ENCODE measurements at places on chromosomes 2 and 18. TPM values are rescaled to one million over a fixed set of nuclear protein-coding genes. Genes with fewer than 3 reads are reported as not detected.

DNA sequence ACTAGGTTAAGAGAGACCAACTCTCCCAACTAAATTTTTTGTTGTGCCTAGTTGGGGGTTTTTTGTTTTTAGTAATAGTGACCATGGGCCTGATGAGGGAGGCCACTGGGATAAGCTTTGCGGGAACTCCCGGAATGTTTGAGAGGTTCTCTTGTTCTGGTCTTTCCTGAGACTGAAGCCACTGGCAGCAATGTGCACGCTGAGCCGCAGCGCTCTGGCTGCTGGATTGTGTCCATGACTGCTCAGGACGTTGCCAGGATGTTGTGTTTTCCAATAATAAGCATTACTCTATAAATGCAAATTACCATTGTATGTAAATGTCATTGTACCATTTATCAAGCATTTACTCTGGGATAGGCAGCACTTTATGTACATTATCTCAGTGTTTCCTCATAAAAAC lies 126.1 kb downstream of the GALNT1 start:
- H3K27ac ChIP-seq = no peak overlapping the region
- DNase-seq = no peak
- no peak overlapping the region for H3K4me3 ChIP-seq
- no peaks in the 10 kb centered on the region for H3K36me3 ChIP-seq

GRCh38 chr2:98269274-98269673 lies 77.0 kb upstream of the CNGA3 start:
- no peak overlapping the region for H3K4me3 ChIP-seq
- no peaks in the 10 kb centered on the region for H3K4me1 ChIP-seq
- peak overlapping the region; percentile 37 for H3K27ac ChIP-seq
- no peak for DNase-seq
- H3K27me3 ChIP-seq = no peaks in the 10 kb centered on the region

GRCh38 chr18:24937639-24938275 lies 414.2 kb downstream of the ZNF521 start:
- H3K27ac ChIP-seq = peak overlapping the region; percentile 38
- no peak overlapping the region for H3K4me3 ChIP-seq
- H3K36me3 ChIP-seq = no peaks in the 10 kb centered on the region
- peaks cover 10% of the 10 kb centered on the region for H3K4me1 ChIP-seq

- no peak for DNase-seq
- no peaks in the 10 kb centered on the region for H3K27me3 ChIP-seq
- no peaks in the 10 kb centered on the region for H3K4me1 ChIP-seq
- no peak overlapping the region for H3K27ac ChIP-seq
- no peaks in the 10 kb centered on the region for H3K36me3 ChIP-seq
These were observed 26.1 kb downstream of the SLC39A10 start for GRCh38 chr2:195683174-195683573.

GRCh38 chr2:27792759-27793158 lies 21.2 kb downstream of the MRPL33 start:
- no peak overlapping the region for H3K4me3 ChIP-seq
- H3K27me3 ChIP-seq = no peaks in the 10 kb centered on the region
- no peak for DNase-seq

DNA sequence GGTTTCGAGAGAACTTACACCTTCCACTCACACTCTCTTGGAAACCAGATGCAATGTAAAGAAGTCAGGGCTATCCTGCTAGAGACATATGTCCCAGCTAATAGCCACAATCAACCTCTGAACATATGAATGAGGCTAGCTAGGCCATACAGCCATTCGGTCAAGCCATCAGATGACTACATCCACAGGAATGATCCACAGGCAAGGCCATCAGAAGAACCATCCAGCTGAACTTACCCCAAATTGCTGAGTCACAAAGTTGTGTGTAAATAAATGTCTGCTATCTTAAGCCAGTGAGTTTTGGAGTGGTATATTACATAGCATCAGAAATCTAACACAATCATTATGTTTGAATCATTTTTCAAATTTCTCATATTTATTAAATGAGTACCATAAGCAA lies 5.2 kb upstream of the SPAST start:
- no peak overlapping the region for H3K27ac ChIP-seq
- H3K27me3 ChIP-seq = no peaks in the 10 kb centered on the region
- H3K36me3 ChIP-seq = no peaks in the 10 kb centered on the region
- H3K4me3 ChIP-seq = no peak overlapping the region
- no peak for DNase-seq

DNA sequence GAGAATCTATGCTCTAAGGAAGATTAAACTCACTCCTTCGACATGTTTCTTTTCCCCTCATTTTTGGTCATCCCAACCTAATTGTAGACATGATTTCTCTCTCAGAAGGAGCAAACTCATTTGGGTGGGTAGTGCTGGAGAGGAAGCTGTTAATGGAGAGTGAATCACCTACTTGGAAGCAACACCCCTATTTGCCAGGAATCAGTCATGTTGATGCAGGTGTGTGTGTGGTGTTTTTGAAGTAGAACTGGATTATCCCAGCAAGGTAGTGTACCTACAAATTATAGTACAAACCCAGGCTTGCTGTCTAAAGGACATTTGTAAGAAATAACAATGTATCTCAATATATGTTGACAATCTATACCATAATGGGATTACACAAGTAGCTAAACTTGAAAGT lies 186.4 kb downstream of the EPHA4 start:
- H3K27me3 ChIP-seq = no peaks in the 10 kb centered on the region
- no peak for DNase-seq
- H3K27ac ChIP-seq = no peak overlapping the region
- no peaks in the 10 kb centered on the region for H3K4me1 ChIP-seq

- no peak overlapping the region for H3K27ac ChIP-seq
- no peak overlapping the region for H3K4me3 ChIP-seq
- H3K27me3 ChIP-seq = no peaks in the 10 kb centered on the region
- no peaks in the 10 kb centered on the region for H3K36me3 ChIP-seq
These were observed 59.9 kb downstream of the MYOM1 start for GRCh38 chr18:3159830-3160229.

DNA sequence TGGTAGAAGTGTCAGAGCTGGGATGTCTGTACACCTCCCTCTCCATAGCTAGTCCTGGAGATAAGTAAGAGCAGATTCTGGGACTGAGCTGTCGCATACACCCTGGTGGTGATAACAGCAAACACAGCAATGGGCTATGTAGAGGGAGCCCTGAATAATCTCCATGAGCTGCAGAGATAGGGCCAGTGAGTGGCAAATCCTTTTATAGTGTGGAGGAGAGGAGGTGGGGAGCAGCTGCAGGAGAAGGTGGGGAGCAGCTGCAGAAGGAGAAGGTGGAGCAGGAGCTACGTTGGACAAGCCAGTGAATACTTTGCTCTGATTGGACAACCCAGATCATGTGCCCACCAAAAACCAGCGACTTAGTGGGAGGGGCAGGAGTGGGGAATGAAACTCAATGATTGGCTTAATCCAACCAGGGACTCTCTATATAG lies 85.5 kb downstream of the TMEM247 start:
- no peaks in the 10 kb centered on the region for H3K36me3 ChIP-seq
- H3K4me3 ChIP-seq = no peak overlapping the region
- H3K27ac ChIP-seq = no peak overlapping the region
- peaks cover 12% of the 10 kb centered on the region for H3K4me1 ChIP-seq
- no peaks in the 10 kb centered on the region for H3K27me3 ChIP-seq
- DNase-seq = no peak

GRCh38 chr2:39334529-39334928 lies 90.8 kb upstream of the CDKL4 start:
- H3K4me3 ChIP-seq = no peak overlapping the region
- H3K36me3 ChIP-seq = no peaks in the 10 kb centered on the region
- H3K27ac ChIP-seq = no peak overlapping the region
- H3K27me3 ChIP-seq = no peaks in the 10 kb centered on the region
- DNase-seq = no peak
- H3K4me1 ChIP-seq = no peaks in the 10 kb centered on the region

DNA sequence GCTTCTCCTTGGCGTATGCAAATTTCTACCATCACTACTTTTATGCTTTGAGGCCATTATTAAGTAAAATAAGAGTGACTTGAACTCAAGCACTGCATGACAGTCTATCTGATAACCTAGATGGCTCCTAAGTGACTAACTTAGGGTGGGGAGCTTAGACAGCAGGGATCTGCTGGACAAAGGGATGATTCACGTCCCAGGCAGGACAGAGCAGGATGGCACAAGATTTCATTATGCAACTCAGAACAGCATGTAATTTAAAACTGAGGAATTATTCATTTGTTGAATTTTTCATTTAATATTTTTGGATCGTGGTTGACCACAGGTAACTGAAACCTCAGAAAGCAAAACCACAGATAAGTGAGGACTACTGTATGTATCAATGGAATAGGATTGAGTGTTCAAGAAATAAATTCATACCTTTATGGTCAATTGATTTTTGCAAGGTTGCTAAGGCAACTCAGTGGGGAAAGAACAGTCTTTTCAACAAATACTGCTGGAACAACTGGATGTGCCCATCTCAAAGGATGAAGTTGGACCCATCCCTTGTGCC lies 115.3 kb downstream of the MBD2 start:
- no peak overlapping the region for H3K27ac ChIP-seq
- H3K27me3 ChIP-seq = no peaks in the 10 kb centered on the region
- no peak for DNase-seq
- no peak overlapping the region for H3K4me3 ChIP-seq

DNA sequence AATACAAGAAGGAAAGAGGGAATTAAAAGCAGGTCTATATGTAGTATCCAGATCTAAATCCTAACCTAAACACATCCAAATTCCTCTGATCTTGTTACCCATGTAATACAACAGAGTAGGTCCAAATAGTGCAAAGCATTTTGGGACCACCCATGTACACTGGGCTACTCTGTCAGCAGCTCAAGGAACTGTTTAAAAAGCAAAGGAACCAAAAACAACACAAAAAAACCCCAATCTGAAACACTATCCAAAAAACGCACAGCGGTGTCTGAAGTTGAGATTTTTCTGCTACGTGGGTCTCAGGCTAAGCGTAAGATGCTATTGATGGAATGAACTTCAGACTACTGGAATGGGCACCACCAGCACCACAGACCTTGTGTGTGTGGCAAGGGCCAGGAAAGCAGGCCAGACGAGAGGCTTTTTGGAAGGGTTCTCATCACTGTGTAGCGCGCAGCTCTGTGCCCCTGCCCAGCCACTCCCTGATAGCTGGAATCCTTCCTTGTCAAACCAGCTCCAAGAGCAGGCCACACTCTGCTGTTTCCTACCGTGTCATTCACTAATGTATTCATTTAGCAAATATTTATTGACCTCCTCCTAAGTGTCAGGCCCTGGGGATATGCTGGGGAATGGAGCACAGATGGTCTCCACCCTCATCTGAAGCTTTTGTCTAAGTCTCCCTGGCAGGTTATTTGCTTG lies 101.4 kb downstream of the COLEC12 start:
- no peaks in the 10 kb centered on the region for H3K27me3 ChIP-seq
- DNase-seq = no peak
- no peaks in the 10 kb centered on the region for H3K36me3 ChIP-seq
- H3K4me1 ChIP-seq = peaks cover 26% of the 10 kb centered on the region
- H3K4me3 ChIP-seq = no peak overlapping the region

DNA sequence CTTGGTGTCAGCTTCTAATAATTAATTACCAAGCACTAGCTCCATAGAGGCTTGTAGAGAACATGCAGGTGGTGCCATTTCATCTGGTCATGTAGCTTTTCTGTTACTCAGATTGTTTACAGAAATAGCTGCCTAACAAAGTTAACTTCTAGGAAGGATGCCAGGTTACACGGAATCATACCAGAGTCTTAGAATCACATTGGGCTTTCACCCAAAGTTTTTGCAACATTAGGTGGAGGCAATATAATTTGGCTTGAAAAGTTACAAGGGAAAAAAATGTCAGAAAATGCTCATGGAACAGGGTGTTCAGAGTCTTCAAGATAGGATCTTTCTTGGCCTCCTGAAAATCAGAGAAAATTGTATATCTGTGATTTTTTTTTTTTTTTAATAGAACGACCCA lies 135.6 kb downstream of the ARHGAP15 start:
- H3K4me3 ChIP-seq = no peak overlapping the region
- H3K4me1 ChIP-seq = no peaks in the 10 kb centered on the region
- H3K27ac ChIP-seq = no peak overlapping the region
- H3K36me3 ChIP-seq = no peaks in the 10 kb centered on the region
- no peak for DNase-seq

GRCh38 chr2:85015653-85016360 lies 44.8 kb downstream of the KCMF1 start:
- peaks cover 7% of the 10 kb centered on the region for H3K4me1 ChIP-seq
- no peaks in the 10 kb centered on the region for H3K36me3 ChIP-seq
- H3K4me3 ChIP-seq = no peak overlapping the region
- no peak for DNase-seq
- H3K27ac ChIP-seq = peak overlapping the region; percentile 18
- H3K27me3 ChIP-seq = no peaks in the 10 kb centered on the region

GRCh38 chr2:144430722-144431391 lies 89.1 kb downstream of the ZEB2 start:
- H3K27ac ChIP-seq = peak overlapping the region; percentile 94
- H3K4me3 ChIP-seq = peak overlapping the region; percentile 6
- no peaks in the 10 kb centered on the region for H3K4me1 ChIP-seq
- no peaks in the 10 kb centered on the region for H3K36me3 ChIP-seq
- H3K27me3 ChIP-seq = no peaks in the 10 kb centered on the region

DNA sequence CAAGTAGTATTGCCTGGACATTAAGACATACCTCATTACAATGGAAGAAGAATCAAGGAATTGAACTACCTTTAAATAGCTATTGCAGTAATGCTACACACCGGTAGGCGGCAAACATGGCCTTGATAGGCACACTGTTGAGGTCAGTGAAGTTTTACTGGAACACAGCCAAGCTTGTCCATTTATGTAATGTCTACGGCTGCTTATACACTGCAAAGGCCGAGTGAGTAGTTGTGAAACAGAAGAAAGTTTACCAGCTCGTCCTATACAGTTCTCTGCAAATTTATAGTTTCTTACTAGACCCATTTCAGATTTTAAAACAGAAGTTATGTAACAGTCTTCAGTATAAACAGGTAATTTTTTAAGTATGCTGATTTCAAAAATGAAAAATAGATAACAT lies 38.8 kb downstream of the PPP4R1 start:
- DNase-seq = peak; percentile 68
- no peaks in the 10 kb centered on the region for H3K4me1 ChIP-seq
- H3K27me3 ChIP-seq = no peaks in the 10 kb centered on the region
- no peak overlapping the region for H3K4me3 ChIP-seq
- peaks cover 10% of the 10 kb centered on the region for H3K36me3 ChIP-seq

The FAP gene
- total RNA-seq = 27.6 TPM

The FBXO15 gene
- total RNA-seq = 6.5 TPM

The ZC3H6 gene
- total RNA-seq = 17.6 TPM

The ITGB1BP1 gene
- total RNA-seq = 52.7 TPM

The ALLC gene
- total RNA-seq = 8.2 TPM

The TMEM198 gene
- 5.3 TPM for total RNA-seq

The IL1F10 gene
- total RNA-seq = not detected

The NT5C1B gene
- not detected for total RNA-seq

The IL1A gene
- 0.55 TPM for total RNA-seq

The DCC gene
- total RNA-seq = 16.6 TPM

The APCDD1 gene
- 91.9 TPM for total RNA-seq

The UGT1A6 gene
- not detected for total RNA-seq
